ENCODE measurements at places on chromosomes 2 and 18. TPM values are rescaled to one million over a fixed set of nuclear protein-coding genes. Genes with fewer than 3 reads are reported as not detected.

REEP1 gene
- not detected for total RNA-seq

GRCh38 chr2:203852760-203853159 lies 14.8 kb upstream of the CTLA4 start:
- no peak for DNase-seq

CCDC178 gene
- total RNA-seq: not detected

- peak; percentile 87 for DNase-seq
Observed at GRCh38 chr2:98334439-98335078, 11.7 kb upstream of the CNGA3 start.

DNA sequence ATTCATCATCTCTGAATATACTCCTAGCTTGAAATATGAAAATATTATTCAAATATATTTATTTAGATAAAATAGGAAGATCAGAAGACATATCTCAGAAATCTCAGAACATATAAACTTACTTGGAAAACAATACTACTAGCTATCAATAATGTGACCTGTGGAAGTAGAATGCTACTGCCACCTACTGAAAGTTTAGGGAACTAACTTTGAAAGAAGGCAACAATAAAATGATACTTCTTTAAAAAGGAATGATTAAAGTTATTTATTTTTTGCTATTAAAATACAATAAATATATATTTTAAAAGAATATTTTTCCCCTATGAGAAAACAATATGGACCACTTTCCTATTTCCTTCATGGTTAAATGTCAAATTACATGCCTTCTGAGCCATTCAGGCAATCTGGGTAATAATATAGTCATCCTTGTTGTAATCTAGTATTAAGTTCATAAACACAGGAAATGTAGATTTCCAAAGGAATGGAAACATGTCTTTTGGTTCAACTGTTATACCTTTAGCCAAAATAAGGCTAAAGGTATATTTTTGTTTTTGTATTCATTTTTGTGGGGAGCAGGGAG lies 26.0 kb downstream of the ACADL start:
- DNase-seq: peak; percentile 25

TCF7L1 gene
- 0.39 TPM for total RNA-seq

- DNase-seq: peak; percentile 60
Observed at GRCh38 chr2:178397002-178397605, 53.9 kb downstream of the PRKRA start.

- DNase-seq: no peak
Observed at GRCh38 chr2:111898703-111899514, 502 bp downstream of the MERTK start.

- no peak for DNase-seq
Observed at GRCh38 chr2:134029418-134029817, 224.5 kb upstream of the MGAT5 start.

- DNase-seq: no peak
Observed at GRCh38 chr2:70212298-70212932, 21.6 kb upstream of the C2orf42 start.

- DNase-seq: no peak
Observed at GRCh38 chr2:228082571-228082970, 98.9 kb downstream of the SPHKAP start.

- no peak for DNase-seq
Observed at GRCh38 chr2:39435234-39435633, 1.9 kb downstream of the MAP4K3 start.

Data from RPMI7951 (cell line).